GM23338 (cell line): ENCODE measurements at places on chromosomes 4 and X. TPM values are rescaled to one million over a fixed set of nuclear protein-coding genes. Genes with fewer than 3 reads are reported as not detected.
A peak's percentile ranks its signal among the peaks of the same experiment; 100 is the strongest.

C1QTNF7 gene
- total RNA-seq: not detected in 2 replicates

ASB12 gene
- total RNA-seq: 0.39 and 1.2 TPM in 2 replicates

EXOC1L gene
- not detected in 2 replicates for total RNA-seq

AFF2 gene
- 5.8 and 5.9 TPM in 2 replicates for total RNA-seq

DNA sequence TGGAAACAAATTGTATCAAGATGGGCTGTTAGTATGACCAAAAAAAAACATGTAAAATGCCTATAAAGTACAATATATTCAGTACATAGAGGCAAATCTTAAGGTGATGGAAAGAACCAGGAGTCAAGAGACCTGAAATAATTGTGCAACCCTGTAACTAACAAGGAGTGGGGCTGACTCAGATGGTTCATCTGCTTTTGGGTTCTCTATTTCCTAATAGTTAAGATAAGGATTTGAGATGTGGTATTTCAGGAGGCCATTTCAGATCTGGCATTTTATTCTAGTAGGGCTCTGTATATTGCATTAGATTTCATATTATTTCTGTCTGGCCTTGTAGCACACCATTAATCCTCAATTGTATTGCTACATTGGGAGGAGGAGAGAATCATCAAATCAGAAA, 268.4 kb downstream of the HS3ST1 start:
- no peak for DNase-seq

GRCh38 chrX:108299704-108300103, 138.5 kb downstream of the COL4A6 start:
- no peak for DNase-seq

DNA sequence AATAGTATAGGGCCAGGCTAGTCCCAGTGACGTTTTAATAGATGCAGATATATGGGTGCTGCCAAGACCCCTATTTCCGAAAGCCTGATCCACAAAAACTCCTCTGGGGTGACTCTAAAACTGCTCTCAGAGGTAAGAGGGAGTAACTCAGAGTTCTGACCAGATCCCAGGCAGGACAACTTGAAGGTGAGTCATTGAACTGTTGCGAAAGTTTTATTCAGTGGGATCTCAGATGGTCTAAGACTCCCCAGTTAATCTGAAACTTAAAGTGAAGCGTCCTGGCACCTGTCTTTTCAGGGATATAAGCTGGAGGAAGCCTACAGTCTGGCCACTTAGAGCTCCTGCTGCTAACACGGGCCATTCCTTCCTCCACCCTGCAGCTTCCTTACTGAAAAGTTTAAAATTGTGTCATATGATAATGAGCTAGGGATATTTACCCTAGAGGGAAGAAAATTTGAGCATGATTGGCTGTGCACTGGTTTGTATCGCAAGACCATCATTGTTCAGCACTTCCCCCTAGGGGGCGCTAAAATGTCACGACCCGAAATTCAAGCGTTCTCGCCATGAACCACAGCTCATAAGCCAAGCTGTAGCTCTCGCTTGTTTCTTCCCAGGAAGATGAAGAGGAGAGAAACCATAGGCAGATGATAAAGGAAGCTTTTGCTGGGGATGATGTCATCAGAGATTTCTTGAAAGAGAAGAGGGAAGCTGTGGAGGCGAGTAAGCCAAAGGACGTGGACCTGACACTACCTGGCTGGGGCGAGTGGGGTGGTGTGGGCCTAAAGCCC, 19.5 kb downstream of the UTP14A start:
- DNase-seq: peak; percentile 75

GRCh38 chr4:38759113-38759789, 23.5 kb downstream of the TLR10 start:
- DNase-seq: peak; percentile 74

GRCh38 chr4:83851261-83852084, 315.6 kb downstream of the GPAT3 start:
- DNase-seq: peak; percentile 87

DNA sequence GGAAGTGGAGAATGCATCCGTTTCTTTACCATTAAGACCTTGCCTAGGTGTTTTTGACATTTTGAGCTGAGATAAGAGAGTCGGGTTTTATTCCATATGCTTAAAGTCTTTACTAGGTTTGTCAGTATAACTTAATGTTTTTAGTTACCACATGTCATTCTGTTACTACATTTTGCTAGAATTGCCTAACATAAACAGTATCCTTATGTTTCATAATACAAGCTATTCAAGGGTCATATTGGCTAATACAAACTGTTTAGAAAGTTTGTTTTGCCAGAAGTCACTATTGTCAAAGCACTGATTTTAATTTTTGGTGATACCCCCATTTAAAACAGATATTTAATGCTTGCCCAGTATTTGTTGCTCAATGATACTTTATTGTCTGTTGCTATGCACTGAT, 427.7 kb upstream of the MAGEB2 start:
- DNase-seq: no peak

DNA sequence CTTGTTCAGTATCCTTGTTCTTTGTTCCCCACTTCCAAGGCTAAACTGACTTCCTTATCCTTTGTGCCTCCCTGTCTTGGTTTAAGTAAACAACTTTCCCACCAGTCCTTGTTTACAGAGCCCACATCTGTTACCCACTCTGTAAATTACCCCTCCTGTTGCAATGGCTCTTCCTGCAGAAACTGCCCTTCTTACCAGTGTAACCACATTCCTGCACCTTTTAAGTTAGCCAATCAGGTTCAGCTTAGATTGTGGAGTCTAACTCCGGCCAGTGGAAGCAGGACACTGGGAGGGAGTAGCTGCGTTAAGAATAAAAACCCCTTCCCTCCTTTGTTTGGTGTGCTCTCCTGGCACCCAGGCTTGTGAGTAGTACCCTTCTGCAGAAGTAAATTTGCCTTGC, 360.9 kb downstream of the PRDM5 start:
- peak; percentile 1 for DNase-seq
